Activated T-cell treated with anti-CD3 and anti-CD28 coated beads for 48 hours (primary cell): ENCODE measurements at places on chromosomes 5 and 9.

DNA sequence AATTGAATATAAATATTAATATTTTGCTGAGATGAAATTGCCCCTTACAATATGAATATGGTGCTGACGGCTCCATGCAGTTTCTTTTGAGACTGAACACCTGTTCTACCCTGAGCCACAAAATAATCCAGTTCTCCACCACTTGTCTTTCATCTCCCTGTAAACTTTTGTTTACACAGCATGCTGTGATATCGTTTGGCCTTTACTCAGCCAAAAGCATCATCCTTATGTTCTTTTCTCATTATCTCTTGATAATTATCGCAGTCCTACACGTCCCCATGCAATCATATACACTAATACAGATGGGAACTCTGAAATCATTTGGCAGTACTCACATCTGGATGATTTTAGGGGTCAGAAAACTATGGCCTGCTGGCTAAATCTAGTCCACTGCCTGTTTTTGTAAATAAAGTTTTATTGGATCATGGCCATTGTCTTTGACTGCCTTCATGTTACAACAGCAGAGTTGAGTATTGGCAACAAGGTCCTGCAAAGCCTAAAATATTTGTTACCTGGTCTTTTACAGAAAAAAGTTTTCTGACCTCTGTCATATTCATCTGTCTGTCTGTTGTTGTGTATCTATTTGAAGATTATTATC, 53.3 kb downstream of the AOPEP start:
- DNase-seq, result no peak

- no peak for DNase-seq
Measured at GRCh38 chr5:149108651-149109280, 32.5 kb upstream of the ABLIM3 start.

- DNase-seq, result no peak
Measured at GRCh38 chr5:121366515-121366914, 485.2 kb upstream of the FTMT start.

DNA sequence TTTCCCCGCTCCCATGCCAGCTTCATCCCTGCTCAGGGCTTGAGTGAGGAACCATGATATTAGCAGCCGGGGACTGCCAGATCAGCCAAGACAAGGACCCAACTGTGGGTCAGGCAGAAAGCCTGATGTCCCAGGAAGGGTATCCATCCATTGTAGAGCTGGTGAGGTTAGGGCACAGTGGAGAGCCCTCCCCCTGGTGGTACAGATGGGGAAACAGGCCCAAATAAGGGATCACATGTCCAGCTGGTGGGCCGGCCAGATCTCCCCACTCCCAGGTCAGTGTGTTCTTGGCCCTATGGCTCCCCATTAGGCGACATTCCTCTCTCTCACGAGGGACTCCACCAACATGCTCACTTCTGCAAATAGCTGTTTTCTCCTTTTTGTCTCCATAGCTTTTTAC, 9.0 kb downstream of the CDX1 start:
- no peak for DNase-seq

- DNase-seq, result no peak
Measured at GRCh38 chr9:127562279-127562796, 49.7 kb upstream of the STXBP1 start.

DNA sequence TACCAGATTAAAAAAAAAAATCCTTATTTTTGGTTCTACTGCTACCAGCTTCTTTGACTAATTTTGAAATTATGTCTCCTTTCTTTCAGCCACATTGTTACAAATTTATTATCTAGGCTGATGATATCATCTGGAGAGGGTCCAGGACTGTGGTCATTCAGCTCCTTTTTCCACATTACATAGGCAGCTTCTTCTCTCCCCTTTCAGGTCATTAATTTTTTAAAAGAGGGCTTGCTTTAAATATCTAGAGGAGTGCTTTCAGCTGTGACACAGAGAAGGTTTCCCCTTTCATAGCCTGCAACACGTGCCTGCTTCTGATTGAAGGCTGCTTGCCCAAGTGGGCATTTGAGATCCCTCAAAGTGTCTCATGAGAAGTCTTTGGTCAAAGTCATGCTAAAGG, 155.7 kb upstream of the PAPPA start:
- DNase-seq, result no peak

- no peak for DNase-seq
Measured at GRCh38 chr5:73031839-73032238, 76.0 kb downstream of the FCHO2 start.

DNA sequence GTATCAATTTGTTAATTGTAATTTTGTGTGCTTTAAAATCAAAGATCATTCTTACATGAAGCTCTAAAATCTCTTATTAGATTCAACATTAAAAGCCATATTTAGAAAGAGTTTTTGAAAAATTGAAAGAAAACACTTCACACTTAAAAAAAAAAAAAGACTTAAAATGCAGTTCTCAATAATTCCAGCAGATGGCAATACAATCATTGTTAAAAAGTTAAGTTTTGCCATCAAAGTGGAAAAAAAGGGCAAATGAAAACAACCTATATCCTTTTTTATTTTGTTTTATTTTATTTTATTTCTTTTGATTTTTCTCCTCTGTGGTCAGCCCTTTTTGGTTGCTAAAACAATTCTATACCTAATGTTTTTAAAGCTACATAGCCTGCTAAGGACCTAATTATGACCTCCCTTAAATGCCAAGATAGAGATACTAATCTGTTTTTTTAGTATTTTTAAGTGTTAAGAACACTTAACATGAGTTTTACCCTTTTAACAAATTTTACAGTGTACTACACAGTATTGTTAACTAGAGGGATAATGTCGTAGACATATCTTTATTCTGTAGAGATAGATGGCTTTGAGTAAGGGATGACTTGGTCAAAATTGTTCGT, 154.2 kb upstream of the DAB2 start:
- DNase-seq, result no peak

- no peak for DNase-seq
Measured at GRCh38 chr9:137984520-137985257, 107.1 kb downstream of the CACNA1B start.

DNA sequence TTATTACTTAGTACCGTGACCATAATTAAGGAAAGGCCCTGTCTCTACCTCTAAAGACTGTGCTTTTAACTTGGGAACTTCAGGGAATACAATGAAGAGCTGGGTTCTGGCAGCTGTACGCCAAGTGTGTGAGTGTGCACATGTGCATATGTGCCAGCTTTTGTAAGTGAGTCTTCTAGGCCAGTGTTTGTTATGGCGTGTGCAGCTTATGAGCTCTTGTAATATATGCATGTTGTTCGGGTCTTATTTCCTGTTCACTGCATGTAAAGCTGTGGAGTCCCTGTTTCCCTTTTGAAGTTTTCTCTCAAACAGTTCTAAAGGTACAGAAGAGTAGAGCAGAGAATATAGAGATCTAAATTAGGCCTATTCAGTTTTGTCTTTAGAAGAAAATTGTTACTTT, 30.5 kb downstream of the TGFBR1 start:
- no peak for DNase-seq

- DNase-seq, result peak; percentile 76
Measured at GRCh38 chr5:67165526-67166459, 30.8 kb downstream of the CD180 start.

GRCh38 chr9:131503626-131504465, 1.1 kb downstream of the POMT1 start:
- DNase-seq, result peak; percentile 76

DNA sequence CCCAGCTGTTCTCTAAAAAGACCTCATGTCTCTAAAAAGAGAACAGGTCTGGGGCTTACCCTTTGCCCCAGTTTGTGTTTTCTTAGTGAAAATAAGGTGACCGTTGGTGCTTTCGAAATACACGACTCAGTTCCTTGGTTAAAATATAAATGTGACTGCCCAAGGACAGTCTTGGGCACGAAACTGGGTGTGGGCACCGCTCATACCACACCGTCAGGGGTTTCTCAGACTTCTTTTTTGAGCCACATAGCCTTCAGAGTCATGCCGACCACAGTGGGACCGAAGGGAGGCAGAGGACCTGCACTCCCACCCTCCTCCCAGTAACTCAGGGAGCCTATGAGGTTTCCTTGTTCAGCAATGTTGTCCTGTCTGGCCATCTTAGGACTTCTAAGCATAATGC, 6.5 kb downstream of the SNX18 start:
- DNase-seq, result no peak

- no peak for DNase-seq
Measured at GRCh38 chr5:44809956-44810420, 1.2 kb downstream of the MRPS30 start.

GRCh38 chr9:19517202-19517942, 108.6 kb downstream of the ACER2 start:
- no peak for DNase-seq

GRCh38 chr5:16659536-16659935, 42.7 kb upstream of the RETREG1 start:
- DNase-seq, result no peak

- no peak for DNase-seq
Measured at GRCh38 chr9:129140397-129141065, 29.3 kb downstream of the PTPA start.

GRCh38 chr5:163730206-163730756, 224.9 kb downstream of the MAT2B start:
- DNase-seq, result no peak

DNA sequence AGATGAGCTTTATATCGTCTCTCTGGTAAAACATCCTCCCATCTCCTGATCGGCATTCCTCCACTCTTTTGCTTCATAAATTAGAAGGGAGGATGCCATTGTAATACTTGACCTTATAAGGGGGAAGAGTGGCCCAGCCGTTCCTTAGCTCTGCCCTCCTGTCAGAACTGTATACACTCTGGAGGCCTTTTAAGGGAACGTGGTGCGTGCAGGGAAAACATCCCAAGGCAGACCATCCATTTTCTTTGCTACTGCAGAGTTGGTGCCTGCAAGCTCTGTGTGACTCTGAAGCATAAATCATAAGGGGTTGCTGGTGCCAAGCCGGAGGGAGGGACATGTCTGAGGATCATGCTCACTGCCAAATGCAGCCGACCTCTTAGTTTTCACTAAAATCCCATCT, 90.4 kb downstream of the PGM5 start:
- DNase-seq, result no peak

DNA sequence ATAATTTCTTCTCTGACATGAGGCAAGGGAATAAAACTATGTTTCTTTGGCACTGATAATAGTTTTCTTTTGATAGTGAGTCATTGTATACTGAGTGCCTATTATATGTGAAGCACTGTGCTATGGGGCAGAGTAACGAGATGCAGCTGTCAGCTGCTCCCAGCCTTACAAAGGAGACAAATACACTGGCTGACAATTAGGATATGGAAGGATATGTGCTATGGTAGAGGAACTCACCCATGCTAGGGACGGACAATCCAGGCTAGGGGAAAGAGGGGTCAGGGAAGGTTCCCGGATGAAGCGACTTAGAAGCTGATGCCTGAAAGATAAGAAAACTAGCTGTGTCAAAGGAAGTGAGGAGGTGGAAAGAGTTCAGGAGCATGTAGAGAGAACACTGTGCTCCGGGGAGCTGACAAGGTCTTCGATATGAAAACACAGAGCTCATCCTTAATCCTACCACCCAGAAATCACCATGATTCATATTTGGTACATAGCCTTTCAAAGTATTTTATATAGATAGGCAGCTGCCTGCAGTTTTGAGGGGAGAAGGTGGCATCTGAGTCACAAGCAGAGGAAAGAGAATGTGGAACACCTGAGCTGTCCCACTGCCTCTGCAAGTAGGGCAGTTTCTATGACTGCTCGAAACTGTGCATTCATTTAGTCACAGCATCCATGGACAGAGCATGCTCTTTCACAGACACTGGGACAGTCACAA, 12.1 kb downstream of the BSPRY start:
- DNase-seq, result peak; percentile 34

- no peak for DNase-seq
Measured at GRCh38 chr5:11898-12297, 80.1 kb upstream of the PLEKHG4B start.

GRCh38 chr5:168756453-168757391, 177.6 kb upstream of the PANK3 start:
- DNase-seq, result no peak

GRCh38 chr5:670396-671270, 22.5 kb downstream of the TPPP start:
- DNase-seq, result no peak

DNA sequence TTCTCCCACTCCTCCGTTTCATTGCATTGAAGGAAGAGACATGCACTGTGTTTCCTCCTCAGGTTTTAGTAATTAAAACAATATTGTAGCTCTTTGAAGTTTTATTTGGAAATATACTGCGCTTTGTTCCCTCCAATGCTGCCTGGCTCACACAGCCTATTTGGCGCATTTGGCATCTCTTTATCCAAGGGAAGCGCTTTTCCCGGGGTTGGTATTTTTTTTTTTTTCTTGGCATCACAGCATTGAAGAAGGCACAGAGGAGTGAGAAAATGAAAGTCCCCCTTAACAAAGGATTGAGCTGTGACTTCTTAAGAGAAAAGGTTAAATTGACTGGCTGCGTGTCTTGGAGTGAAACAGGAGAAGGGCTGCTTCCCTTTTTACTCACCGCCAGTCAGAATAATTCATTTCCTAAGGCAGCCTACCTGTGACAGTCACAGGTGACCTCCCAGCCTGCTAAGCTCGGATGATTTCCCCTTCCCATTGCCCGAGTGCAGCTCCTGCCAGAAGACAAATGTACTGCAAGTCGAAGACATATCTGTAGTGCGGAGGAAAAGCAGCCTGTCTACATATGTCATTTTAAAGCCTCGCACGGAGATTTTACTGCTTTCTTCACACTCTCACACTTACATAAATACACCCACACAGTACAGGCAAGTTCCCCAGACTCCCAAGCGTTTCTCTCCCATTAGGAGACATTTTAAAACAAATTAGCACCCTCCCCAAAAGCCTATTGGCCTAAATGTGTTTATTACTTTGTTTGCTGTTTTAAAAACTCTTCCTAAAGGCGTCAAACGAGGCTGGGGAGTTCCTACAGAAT, 665.5 kb upstream of the ZNF608 start:
- DNase-seq, result no peak

DNA sequence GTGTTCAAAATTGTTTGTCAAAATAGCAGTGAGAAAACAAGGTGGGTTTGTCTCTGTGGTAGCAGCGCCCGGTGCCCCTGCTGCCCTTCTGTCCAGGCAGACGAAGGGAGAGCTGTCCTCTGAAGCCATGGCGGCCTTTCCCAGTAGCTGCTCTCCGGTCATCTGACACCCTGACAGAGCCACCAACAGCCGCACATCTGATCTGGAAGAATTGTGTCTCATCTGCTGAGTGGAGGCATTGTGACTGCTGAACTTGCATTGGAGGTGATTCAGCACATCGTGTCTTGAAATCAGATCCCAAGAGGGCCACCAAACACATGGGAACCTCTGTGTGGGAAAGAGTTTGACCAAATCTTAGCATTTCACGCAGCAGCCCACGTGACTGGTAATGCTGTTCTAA, 337.6 kb upstream of the IRX1 start:
- DNase-seq, result no peak
